ENCODE measurements at places on chromosomes 13 and 19.
A peak's percentile ranks its signal among the peaks of the same experiment; 100 is the strongest.

DNA sequence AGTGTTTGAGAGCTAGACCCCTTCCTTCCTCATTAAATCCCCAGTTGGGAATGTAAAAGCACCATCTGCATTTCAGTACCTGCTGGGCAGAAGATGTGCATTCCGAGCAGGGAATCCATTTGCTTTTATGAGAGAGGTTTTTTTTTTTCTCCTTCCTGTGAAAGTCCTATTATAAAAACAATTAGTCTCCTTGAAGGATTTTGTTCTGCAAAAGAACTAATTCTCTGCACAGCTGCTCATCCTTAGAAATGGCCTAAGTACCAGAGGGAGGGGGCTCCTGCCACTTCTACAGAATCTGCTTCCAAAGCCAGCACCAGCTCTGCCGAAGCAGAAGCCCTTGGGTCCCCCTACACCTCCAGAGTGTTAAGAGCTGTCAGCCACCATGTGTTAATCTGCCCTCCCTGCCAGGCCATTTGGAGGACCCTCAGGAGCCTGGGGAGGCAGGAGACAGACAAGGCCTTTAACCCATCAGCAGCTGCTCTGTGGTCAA lies 36.4 kb upstream of the SERPINE3 start:
- DNase-seq, result no peak

DNA sequence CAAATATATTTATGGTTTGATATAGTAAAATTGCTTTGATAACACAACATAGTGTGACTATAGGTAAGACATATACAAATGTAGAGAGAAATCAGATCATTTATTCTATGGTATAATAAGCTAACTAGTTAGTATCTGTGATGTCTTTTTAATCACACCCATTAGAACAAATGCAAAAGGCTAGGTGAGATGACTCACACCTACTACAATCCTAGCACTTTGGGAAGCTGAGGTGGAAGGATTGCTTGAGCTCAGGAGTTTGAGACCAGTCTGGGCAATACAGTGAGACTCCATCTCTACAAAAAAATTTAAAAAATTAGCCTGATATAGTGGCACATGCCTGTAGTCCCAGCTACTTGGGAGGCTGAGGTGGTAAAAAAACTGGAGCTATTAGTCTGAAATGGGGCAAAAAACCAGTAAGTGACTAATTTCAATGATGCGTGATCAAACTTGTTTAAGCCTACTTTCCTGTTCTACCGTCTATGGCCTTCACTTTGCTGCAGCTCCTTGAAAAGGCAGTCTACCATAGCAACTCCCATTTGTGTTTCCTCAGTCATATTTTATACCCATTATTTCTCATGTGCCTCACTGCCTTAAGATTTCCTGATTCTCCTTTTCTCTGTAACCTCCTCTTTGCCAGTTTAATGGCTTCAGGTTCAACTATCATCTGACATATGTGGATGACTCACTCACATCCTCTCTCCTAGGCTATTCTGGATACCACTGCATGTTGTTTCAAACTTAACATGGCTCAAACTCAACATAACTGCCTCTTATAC lies 12.5 kb downstream of the ALG5 start:
- DNase-seq, result peak; percentile 19

DNA sequence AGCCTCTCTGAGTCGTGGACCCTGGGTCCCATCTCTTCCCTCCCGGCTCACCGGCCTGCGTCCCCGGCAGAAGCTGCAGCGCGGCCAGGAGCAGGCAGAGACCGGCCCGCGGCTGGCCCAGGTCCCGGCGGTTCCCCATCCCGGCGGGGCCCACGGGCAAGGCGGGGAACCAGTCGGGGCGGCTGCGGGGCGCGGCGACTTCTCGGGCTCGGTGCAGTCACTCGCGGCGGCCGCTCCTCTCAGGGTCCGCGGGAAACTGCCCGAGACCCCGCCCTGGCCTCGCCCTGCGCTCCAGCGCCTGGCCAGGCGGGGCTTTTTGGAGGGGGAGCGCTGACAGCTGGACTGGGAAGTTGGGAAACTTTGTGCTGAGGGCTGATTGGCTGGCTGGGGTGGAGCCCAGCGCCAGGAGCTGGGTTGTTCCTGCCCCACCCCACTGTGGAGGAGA lies at the start of gene COL5A3:
Gene COL5A3 (minus strand): TSS at position 258 of the 445 bp plus-strand sequence. CDS start 119 bp downstream, at position 139.
- DNase-seq, result peak; percentile 51

GRCh38 chr13:46176756-46177155 lies 5.2 kb downstream of the LCP1 start:
- no peak for DNase-seq

- DNase-seq, result no peak
Observed at GRCh38 chr13:38898481-38898880, 92.2 kb downstream of the STOML3 start.

- peak; percentile 75 for DNase-seq
Observed at GRCh38 chr13:32323912-32324311, 8.6 kb downstream of the BRCA2 start.

DNA sequence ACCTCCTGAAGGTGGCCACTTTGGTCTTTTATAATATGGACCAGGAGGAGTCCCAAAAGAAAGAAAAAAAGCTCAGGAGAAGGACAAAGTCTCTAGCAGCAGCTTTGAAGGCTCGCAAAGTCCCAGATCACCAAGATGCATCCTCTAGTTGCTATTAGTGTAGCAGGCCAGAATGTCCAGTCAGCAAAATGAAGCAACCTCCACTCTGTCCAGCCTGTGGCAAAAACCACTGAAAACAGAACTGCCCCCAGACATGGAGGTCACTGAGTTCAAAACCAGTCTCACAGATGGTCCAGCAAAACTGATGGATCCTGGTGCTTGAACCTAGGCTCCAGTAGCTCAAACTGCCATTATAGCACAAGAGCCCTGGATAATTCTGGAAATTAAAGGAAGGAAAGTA lies 10.4 kb downstream of the LILRB4 start:
- no peak for DNase-seq

DNA sequence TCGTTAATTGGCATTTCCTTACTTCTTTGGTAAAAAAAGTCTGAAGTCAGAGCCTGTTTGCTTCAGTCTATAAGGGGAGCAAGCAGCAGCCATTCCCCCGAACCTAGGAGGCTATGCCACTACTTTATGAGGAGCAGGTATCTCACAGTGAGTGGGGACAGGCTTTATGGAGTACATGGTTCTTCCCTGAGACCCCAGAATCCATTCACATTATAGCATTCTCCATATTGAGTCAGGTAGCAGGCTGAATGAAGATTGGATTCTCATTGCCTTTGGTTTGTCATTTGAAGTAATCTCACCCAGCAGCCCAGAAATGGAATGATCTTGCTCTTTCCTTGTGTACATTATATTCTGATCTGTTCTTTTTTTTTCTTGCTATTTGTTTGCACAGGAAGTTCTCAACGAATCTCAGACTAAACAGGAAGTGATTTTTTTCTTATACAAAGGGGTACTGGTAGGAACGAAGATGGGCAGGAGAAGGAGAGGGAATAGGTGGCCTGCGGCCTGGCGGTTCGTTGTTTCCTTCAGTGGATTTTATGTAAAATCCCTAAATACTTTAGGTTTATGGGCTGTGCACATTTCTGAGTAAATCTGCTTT lies 74.4 kb downstream of the ARHGAP35 start:
- no peak for DNase-seq

DNA sequence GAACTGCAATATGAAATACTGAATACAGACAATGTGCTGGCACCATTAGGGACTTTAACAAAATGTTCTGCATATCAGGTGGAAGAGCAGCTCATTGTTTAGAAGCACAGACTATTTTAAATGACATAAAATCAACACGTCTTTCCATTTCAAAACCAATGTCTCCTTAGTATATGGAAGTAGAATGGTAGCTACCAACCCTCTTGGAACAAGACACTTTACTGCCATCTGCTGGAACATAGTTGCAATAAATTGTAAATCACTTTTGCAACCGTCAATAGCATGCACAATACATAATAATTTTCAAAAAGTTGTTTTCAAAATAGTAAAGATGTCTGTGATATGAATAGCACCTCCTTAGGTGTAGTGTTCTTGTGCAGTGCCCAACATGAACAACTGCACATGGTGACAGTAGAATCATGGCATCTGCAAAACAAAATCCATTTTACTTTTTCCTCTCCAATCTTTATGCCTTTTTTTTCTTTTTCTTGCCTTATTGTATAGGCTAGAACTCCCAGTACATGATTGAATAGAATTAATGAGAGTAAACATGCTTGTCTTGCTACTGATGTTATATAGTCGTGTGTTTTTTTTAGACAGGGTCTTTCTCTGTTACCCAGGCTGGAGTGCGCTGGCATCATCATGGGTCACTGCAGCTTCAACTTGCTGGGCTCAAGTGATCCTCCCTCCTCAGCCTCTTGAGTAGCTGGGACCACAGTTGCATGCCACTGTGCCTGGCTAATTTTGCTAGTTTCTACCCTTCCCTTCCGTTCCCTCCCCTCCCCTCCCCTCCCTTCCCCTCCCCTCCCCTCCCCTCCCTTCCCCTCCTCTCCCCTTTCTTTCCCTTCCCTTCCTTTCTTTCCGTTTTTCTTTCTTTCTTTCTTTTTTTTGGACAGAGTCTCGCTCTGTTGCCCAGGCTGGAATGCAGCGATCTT lies 7.8 kb upstream of the LYPD5 start:
- DNase-seq, result peak; percentile 45

GRCh38 chr13:40706439-40706838 lies 40.0 kb upstream of the FOXO1 start:
- no peak for DNase-seq

- no peak for DNase-seq
Observed at GRCh38 chr19:11330127-11330526, 9.3 kb downstream of the RAB3D start.

DNA sequence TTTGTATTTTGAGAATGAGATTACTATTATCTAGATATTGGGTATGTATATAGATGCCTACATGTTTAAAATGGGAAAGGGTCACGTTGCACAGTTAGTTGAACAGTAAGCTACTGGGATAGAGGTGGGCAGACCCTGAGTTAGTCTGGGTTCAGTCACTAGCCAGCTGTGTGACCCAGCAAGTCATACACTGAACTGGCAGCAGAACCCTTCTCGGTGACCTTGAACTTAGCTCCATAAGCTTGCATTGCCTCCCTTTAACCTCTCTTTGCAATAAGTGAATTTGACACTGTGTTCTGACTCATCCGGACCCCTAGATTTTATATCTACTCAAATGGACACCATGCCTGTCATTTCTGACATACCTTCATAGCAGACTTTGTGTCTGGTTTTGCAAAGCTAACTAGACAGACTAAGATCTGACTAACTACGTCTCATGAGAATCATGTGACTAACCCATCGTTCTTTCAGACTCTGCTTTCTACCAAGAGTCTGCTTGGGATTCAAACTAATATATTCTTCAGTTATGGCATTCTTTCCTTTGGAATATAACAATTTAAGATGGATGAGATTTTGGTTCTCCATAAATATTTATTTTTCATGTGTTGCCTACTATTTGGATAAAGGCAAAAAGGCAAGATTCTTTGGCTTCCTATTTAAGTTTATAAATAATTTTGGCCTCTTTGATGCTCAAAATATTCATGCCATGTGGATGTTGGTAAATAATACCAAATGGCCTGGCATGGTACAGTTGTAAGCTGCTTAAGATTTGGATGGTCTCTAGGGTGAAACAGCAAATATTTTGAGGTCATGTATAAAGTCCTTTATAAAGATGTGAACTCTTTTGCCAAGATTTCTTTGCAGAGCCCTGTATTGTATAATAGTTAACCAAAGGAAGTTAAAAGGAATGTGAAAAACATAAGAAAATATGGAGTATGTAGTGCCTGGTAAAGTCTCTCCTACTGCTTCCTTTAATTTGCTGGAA lies 159.3 kb downstream of the ITGBL1 start:
- DNase-seq, result peak; percentile 10

- peak; percentile 22 for DNase-seq
Observed at GRCh38 chr19:48543121-48543710, 8.8 kb upstream of the SULT2B1 start.

GRCh38 chr19:7751157-7751783 lies 3.9 kb upstream of the CD209 start:
- no peak for DNase-seq

DNA sequence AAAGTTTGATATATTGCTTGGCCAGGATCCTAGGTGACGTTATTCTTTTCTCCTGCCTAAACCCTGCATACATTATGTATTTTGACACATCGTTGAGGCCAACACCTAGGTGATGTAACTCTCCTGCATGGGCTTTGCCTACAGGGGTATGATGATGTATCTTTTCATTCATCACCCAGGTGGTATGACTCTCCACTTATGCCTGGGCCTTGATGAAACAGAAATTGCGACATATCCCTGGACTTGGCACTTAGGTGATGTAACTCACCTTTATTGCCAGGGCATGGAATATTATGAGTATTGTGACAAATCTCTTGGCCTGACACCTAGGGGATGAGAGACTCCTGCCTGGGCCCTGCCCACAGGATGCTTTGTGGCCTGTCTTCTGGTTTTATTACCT lies 18.5 kb upstream of the ZNF681 start:
- DNase-seq, result no peak

DNA sequence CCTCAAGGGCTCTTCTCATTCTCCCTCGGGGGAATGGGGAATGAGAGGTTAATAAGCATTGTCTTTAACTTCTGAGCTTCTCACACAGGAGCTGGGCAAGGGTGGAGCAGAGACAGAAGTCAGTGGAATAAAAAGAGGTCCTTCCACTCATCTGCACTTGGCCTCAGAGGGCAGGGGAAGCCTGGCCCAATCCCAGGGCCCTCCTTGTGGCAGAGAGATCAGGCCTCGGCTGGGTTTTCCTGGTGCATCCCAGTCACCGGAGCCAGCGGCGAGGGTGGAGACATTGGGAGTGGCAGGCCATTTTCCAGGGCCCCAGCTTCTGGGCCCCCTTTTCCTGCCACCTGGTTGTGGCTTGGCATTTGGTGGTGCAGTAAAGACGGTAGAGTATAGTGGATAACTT lies 10.6 kb downstream of the CALM3 start:
- no peak for DNase-seq

GRCh38 chr19:40650749-40651305 lies 39.6 kb downstream of the NUMBL start:
- peak; percentile 53 for DNase-seq

- DNase-seq, result no peak
Observed at GRCh38 chr19:16698914-16699313, 20.7 kb upstream of the NWD1 start.

GRCh38 chr13:97880311-97880675 lies 73.2 kb upstream of the IPO5 start:
- DNase-seq, result no peak

- peak; percentile 74 for DNase-seq
Observed at GRCh38 chr19:49210108-49210900, 52.7 kb downstream of the TRPM4 start.

- DNase-seq, result no peak
Observed at GRCh38 chr13:20528452-20528851, 2.8 kb upstream of the CRYL1 start.

GRCh38 chr19:48113190-48113917 lies 2.7 kb upstream of the PLA2G4C start:
- no peak for DNase-seq
